Neural progenitor cell (in vitro differentiated cells): ENCODE measurements at places on chromosomes 7 and 10.
A peak's percentile ranks its signal among the peaks of the same experiment; 100 is the strongest.

DNA sequence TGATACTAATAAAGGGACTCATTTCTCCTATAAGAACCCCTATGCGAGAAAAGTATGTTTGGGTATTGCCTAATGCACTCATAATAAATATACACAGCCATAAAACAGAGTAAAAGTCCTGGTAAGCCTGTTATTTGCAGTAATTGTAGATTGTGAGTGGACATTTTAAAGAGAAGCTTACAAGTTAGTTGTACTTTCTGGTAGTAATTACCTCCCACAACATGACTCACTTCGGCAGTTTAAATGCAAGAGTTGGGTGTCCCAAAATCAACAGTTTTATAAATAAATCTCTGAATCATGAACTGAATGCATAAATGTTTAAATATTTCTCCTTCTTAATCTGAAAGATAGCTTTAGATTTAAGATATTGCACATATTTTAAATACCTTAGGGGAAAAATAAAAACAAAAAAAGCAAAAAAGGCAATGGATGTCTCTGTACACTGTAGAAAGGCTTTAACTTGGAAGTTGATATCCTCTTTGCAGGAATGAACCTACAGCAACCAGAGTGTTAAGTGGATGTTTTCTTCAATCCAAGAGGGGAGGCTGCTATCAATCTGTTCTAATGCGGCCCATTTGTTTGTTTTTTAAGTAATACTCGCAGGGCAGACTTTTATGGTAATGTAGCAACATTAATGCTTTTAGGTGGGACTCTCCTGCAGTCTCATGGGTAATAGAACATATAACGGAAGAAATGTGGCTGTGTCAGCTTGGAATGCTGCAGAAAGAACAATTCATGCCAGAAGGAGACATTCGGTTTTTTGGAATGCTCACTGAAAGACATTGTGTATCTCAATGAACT is 57.3 kb upstream of the ZEB1 start:
- no peak for DNase-seq

DNA sequence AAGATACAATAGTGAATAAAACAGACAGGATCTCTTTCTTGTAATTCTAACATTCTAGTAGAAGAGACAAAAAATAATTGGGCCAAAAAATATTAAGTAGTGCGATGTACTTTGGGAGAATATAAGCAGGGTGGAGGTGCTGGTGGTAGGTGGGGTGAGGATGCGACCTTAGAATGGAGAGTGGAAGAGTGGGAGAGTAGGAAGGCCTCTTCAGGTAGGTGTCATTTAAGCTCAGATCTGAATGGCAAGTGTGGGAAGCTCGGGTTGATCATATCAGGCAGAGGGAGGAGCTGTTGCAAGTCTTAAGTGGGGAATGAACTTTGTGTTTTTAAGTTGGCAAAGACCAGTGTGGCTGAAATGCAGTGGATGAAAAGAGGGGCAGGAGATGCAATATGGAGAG is 3.8 kb upstream of the IFRD1 start:
- DNase-seq: no peak

DNA sequence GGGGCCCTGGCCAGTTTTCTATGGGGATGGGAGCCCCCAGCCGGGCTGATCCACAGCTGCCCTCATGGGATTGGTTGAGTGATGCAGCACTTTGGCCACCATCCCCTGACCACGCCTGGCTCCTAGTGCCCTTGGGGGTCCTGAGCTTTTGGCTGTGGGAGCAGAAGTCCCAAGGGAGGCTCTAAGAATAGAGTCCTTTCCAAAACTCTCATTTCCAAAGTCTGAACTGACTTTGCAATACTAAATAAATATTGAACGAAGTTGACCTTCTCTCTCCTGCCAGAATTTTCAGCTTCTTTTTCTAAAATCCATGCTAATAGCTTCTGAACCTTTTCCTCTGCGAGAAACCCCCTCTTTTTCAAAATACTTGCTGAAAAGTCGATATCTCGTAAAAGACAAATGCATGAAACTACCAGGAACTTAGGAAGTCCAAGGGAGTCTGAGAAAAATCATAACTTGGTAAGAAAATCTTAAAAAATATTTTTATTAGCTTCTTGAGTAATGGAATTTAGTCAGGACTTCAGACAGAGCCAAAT is 62.7 kb upstream of the IGFBP3 start:
- no peak for DNase-seq

DNA sequence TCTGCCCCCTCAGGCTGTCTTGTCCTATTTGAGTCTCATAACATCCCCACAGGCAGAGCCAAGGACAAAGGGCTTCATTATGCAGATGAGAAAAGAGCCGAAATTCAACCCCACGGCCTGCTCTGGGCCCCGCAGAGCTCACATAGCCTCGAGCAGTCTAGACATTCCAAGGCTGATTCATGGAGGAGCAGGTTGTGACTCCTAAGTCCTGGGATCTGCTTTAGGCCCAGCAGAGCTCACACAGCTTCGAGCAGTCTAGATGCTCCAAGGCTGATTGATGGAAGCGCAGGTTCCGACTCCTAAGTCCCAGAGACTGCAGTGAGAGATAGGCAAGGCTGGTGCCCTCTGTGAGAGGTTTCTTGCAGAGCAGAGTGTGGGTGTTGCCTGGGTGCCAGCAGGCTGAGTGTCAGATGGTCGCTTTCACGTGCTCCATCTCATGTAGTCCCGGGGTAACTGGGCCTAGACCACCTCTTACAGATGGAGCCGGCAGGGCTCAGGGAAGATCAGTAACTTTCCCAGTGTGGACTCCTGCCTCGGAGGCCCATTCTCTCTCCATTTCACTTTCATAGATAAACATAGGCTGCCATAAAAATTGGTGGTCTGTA is 436.1 kb upstream of the FOXK1 start:
- DNase-seq: peak; percentile 46

DNA sequence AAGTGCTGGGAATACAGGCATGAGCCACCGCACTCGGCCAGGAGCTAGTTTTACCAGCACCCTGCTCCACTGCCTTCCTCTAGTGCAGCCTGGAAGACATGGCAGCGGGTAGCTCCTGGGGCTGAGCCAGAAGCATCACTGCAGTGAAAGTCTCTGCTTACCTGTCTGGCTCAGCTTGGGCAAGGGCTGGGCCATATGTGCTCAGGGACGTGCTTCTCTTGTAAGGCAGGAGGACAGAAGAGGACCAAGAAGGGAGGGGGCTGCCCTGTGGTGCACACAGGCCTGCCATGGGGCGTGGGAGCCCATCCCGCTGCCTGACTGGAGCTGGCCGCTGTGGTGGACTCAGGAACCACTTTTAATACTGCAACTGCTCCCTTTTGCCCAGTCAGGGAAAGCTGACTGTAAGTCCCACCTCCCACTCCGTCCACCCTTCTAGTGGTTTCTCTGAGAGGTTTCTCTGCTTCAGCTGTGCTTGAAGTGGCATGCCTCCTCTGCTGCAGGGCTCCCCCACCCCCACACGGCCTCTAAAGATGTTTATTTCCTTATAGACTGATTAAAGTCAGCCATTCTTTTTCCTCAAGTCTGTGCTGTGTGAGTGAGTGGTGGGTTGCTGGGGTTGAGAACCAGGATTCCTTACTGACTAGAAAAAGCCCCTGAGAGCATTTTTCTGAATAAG is 25.3 kb upstream of the C10orf95 start:
- no peak for DNase-seq

GRCh38 chr7:424301-424935 is 95.2 kb downstream of the PDGFA start:
- no peak for DNase-seq

DNA sequence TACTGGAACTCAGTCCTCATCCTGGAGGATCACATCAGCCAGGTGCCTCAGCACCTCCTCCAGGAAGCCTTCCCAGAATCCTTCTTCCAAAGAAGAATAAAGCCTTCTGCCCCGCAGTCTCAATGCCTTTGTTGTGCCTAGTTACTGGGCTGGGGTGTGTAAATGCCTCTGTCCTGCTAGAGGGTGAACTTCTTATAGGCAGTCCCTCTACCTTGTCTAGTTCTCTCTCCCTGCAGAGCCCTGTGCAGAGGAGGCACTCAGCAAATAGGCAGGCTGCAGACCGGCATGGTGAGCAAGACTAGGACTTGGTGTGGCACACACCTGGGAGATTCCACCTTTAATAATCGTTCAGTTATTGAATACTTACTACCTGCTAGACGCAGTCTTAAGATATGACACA is 104.7 kb upstream of the PCBD1 start:
- no peak for DNase-seq

DNA sequence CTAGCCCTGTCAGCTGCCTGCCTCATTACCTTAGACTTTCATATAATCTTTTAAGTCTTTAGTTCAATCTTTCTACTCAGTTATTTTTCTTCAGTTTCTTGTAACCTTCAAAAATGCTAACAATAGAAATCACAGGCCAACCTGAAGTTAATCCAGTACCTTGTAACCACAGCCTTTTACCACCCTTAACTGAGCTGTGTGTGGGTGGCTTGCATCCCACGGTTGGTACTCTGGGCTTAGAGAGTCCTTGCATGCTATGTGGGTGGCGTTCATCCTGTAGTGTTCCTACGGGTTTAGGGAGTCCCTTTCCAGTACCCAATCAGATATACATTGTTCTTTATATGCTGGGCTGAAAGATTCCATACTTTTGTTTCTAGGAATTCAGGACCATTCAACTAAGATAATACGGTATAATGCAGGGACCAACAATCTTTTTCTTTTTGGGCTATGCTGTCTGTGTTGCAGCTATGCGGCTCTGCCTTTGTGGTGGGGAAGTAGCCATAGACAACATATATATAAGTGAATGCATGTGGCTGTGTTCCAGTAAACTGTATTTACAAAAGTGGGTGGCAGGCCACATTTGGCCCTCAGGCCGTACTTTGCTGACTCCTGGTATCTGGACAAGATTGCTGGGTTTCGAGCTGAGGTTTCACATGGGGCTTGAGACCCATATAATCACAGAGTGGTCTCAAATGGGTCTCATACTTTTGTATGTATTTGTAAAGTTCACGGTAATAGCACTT is 280.8 kb upstream of the LRGUK start:
- DNase-seq: peak; percentile 14

DNA sequence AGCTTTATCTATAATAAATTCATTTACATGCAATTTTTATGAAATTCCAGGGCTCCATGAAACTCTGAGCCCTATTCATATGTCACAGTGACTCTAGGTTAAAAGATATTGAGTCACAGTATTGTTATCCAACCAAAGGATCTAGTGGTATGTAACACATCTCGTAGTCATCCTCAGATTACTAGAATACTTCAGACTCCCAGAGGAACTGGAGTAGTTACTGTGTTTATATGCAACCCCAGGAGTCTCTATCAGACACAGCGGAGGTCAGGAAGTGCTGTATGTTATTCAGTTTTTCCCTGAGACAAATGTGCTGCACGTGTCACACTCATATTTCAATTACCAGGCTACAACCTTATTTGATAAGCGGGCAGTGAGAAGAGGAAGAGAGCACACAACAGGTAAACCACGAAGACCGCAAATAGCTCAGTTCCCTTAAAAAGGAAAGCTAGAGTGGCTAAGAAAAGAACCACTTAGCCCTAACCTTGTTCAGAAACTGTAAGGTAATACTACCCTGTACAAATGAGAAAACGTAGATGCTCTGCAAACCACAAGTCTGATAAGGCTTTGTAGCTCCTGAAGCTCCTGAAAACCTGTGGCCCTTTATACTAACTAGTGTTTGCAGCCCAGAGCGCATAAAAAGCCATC is 114.0 kb upstream of the CNTNAP2 start:
- no peak for DNase-seq

DNA sequence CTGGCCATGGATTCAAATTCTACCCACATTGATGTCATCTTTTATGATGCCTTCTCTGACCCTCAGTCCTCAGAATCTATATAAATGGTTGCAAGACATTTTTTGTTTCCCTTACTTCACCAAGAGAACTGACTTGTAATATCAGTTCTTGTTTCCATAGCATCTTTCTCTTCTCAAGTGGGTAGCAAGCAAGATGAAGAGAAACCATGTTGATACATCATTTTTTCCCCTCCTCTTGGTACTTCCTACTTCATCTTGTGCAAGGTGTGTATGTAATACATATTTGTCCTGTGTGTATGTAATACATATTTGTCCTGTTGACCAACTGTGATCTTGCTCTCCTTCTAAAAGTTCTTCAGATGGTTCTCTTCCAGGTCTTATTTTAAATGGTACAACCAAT is 348.6 kb downstream of the PTEN start:
- no peak for DNase-seq

DNA sequence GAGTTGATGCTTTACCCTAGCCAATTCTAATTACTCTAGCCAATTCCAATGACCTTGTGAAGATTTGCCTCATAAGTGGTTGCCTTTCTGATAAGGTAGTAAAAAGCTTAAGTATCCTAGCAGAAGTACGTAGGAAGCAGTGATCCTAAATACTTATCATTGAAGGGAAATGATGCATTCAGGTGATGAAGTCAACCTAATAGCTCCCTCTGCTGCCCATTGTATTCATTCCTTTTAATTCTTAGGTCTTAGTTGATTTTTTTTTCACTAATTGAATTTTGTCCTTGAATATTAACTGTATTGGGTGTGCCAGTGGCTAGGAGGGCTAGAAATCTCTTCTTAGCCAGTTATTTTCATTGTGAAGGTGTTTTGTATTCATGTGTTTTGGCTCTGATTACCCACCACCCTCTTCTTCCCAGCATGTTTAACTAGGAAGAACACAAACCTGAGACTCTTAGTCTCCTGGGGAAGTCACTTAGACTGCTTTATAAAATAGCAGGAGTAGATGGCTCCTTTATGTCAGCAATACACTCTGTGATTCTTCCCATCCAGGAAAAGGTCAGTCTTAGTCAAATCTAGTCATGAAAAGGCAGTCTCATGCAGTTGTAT is 46.3 kb downstream of the PLEKHA8 start:
- DNase-seq: peak; percentile 31

DNA sequence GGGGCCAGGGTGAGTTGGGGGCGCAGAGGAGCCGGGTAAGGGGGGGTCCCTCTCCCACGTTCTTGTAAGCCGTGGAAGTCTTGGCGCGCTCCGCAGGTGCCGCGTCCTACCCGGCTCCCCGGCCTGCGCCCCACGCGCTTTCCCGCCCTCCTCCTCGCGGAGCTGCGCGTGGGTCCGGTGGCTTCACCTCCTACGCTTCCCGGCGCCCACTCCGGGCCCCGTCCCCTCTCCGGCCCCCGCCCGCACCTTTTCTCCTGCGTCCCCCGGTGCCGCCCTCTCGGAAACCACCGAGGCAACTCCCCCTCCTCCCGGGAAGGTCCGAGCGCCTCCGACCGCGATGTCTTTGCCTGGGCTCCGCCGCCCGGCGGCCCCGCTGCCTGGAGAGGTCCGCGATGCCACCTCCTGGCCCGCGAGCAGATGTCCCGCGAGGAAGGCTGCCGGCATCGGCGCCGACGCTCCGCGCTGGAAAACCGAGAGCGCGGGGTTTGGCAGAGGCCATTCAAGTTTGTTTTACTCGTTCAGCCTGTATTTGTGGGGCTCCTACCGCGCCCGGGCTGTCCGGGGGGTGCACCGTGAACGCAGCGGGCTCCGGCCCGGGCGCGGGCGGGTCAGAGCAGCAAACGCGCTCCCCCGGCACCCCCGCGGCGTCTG is 2.4 kb upstream of the NKX6-2 start:
- DNase-seq: peak; percentile 73

DNA sequence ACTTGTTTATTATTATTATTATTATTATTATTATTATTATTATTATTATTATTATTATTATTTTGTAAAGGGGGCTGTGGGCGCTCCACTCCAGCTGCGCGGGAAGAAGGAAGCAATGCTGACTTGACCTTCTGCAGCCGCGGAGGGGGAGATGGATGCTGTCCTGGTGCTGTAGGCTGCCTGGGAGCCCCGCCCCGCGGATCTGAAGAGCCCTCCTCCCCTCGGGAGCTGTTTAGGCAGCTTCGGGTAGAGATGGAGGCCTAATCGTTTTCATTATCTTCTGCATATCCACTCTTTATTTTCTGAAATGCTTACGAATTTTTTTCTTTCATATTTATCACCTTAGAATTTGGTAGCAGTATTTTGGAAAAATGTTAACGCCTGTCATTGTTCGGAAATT is 101.2 kb upstream of the KLF6 start:
- peak; percentile 70 for DNase-seq
